ENCODE measurements at places on chromosomes 5 and 9. TPM values are rescaled to one million over a fixed set of nuclear protein-coding genes. Genes with fewer than 3 reads are reported as not detected.

DNA sequence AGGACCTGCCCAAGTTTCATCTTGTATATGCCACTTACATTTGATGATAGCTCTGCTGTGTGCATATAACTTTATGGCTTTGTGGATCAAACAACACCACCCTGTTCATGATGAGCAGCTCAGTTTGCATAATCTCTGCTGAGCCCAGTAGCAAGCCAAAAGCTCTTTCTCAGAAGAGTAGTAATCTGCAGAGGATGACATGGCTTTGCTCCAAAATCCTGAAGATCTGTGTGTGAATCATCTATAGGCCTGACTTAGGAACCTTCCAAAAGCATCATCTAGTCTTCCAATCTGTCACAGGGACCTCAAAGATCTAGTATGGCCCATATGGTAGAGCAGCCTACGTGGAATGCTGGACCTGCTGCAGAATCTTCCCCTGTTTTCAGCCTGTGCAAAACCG is 394.6 kb downstream of the PSAT1 start:
- no peak for DNase-seq

GRCh38 chr5:16617274-16617968 is 624 bp upstream of the RETREG1 start:
- peak; percentile 45 for DNase-seq

GRCh38 chr5:167582283-167582682 is 709.2 kb upstream of the WWC1 start:
- DNase-seq = no peak

- no peak for DNase-seq
These were observed 18.1 kb downstream of the OLFML2A start for GRCh38 chr9:124794902-124795491.

DNA sequence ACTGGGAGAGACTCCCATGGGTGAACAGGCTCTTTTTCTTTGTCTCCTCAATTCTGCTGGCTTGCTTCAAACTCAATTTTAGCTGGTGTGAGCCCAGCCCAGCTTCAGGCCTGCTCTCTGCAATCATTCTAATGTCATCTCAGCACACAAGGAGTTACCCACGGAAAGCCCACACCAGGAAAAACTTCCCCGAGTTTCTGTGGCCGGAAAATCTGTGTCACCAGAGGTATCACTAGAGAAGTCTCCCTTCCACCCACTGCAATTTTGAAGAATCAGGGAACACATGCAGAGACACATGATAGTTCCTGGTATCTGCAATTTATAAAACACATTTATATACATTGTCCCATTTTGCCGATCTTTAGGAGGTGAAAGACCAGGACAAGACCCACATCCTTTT is 13.5 kb upstream of the NDFIP1 start:
- DNase-seq = peak; percentile 46

DNA sequence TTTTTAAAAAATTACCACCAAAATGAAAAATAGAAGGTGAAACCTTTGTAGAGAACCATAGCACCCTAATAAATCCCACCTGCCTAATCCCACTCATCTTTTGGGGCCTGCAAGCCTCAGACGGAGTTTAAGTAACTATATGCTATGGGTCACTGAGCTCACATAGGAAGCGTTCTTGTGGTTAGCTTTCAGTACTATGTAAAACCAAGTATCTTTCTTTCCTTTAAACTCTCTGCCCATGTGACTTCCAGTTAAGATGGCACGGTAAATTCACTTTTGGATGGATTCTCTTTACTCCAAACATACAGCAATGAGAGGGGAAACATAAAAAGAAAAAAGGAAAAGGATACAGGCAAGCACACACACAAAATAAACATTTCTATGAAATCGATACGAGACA is 50.9 kb downstream of the FANCC start:
- no peak for DNase-seq

GRCh38 chr5:154520861-154521453 is 42.9 kb upstream of the HAND1 start:
- no peak for DNase-seq

DNA sequence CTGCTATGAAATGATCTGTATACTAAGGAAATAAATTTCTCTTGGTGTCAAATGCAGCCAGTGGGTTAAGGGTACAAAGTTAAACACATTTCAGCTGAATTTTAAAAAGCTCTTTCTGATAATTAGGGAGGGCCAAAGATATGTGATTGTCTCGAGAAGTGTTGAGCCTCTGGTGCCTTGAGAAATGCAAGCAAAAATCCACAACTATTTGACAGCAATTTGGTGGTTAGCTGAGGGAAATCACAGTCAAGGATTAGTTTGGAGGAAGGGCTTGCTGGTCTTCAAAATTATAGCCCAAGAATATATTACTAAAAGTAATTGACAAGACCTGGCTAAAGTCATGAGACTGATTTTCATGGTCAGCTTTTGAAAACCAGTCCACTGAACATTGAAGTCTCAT is 255.7 kb upstream of the PPP1R2B start:
- no peak for DNase-seq

DNA sequence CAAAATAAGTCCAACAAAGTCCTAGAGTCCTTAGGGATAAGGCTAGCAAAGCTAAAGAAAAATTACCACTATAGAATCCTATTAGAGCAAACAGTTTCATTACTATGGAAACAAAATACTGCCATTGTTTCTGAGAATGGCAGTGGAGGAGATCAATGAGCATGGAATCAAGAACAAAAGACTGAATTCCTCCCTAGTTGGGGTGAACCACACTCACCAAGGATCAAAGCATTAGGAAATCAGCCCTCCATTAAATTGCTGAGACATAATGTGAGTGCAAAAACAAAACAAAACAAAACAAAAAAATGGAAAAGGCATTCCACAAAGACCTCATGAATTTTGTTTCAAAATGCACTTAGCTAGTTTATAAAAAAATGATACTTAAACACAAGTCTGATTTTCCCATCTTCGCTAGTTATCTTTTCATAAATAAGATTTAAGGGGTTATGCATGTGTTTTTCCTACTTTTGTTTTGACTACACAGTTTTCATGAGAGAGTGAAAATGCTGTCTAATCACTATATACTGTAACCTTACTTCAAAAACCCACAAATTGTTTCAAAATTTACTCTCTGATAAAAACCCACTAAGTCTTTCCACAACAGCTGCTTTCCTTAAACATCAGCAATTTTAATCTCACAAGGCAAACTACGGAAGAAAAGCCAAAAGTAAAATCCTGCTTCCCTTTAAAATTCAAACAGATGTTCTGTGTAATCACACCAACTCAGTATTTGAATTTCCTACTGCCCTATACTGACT is 9.7 kb downstream of the SERINC5 start:
- DNase-seq = no peak

GRCh38 chr5:40121236-40121635 is 558.5 kb upstream of the PTGER4 start:
- no peak for DNase-seq

GRCh38 chr9:75000835-75001234 is 27.3 kb downstream of the CARNMT1 start:
- no peak for DNase-seq

DNA sequence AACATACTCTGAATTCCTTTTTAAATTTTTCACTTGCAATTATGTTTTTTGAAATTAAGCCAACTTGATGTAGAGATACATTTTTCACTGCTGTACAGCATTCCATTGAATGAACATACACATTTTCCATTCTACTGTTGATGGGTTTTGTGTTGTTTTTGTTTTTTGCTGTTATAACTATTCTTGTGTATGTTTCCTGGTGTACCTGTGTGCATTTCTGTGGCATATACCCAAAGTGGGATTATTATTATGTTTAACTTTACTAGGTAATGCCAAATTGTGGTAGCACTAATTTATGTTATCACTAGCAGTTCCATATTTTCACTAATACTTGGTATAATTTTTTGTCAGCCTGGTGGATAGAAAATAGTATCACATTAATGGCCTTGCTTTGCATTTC is 2.7 kb downstream of the RFESD start:
- no peak for DNase-seq

DNA sequence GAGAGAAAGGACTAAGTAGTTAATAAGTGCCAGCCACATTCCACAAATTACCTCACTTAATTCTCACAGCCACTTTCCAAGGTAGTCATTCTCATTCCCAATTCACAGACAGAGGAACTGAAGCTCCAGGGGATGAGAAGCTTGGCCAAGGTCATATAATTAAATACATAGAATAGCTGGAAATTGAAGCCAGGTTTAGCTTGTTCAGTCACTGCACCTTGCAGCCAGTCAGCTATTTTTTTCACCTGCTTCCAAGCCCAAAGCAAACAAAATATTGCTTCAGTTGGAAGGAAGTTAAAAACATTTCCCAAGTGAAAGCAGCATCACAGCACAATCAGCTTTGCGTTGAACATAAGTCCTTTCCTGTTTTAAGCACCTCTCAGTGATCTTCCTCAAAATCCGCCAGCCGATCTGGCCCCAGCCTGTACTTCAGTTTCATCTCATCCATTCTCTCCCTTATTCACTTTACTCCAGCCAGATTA is 4.8 kb downstream of the ALDH1A1 start:
- DNase-seq = no peak

DNA sequence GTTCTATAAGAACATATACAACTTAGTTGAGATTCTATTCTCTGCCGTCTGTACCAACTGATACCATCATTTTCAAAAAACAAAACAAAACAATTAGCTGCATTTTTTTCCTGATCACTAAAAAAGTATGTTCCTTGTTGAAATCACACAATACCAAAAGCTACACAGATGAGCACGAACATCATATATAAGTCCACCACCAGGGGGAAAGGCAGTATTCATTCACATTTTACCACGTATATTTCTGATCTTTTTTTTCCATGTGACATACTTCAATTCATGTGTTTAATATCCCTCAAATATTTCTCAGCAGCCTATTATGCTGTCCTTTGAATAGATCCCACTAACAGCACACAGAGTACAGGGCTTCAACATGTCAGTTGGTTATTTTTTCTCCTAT is 40.6 kb downstream of the IRX2 start:
- DNase-seq = no peak

DNA sequence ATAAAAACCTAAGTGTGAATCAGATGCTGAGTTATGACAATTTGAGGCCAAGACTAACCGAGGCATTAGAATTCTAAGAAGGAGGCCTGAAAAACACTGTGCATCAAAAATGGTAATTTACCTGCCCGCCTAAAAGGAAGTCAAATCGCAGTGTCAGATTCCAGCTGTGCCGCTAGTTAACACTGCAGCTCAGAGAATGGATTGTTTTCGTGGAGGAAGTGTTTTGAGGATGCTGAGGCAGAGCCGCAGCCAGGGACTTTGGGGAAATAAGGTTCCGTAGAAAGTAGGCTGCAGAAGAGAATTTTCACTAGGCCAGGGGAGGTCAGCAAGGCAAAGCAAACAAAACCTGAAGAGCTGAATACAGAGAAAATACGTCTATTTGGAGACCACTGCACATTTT is 226.4 kb upstream of the ISL1 start:
- DNase-seq = no peak

GRCh38 chr9:125608489-125609224 is 98.4 kb downstream of the MAPKAP1 start:
- DNase-seq = no peak

DNA sequence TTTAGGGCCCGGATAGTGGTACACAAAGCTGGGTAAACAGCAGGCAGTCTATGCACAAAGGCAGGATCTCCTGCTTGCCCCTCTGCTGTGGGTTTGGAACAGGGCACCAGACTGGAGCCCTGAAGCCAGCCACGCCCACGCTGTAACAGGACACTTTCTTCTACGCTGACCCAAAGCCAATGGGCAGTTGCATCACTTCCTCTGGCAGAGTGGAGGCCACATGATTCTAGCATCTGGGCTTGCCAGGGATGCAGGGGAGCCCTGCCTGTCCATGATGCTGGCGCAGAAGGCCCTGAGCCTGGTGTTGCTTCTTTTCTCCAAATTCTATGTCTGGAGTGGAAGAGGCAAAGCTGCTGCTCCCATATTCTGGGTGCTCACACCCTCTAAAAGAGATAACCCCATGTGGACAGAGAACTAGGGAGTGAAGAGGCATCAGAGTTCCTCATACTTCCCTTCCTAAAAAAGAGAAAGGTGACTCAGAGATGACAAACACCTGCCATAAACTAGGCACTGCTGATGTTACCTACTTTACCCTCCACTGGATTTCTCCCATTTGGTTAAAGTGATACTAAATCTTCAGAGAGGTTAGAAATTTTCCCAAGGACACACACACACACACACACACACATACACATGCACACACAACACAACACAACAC is 260.3 kb upstream of the KLF4 start:
- DNase-seq = peak; percentile 9

DNA sequence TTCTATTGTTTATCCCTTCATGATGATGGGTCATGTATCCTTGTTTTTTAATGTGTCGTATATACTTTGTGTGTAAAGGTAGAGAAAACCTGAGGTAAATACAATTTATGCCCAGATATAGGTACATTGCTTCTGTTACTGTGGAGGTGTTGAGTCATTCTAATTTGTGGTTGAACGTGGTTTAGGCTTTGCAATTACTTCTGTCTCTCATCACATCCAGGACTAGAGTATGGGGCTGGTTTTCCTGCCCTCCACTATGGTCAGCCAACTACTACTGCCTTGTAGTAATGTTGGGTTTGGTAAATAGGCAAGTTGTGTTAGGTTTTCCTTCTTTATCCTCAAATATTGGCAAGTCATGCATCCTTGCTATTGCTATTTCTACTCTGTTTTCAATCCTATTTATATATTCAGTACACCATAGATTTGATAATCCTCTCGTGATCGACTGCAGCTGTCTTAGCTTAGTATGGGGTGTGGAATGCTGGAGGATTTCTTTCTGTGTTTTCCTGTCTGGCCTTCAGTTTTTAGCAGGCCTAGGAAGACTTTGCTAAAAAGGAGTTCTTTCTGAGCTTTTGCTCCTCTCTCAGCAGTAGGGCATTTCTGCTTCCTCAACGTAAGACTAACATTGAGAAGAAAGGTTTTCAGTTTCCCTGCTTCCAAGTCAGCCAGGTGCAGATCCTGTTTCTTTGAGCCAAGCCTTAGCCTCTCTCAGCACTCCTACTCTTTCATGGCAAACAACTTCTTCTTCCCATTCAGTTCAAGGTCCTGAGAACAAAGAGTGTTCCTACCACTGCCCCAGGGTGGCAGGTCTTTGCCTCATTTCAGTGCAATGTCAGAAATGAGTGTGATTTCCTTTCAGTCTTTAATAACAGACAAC is 844.4 kb upstream of the CDH18 start:
- no peak for DNase-seq

Gene GCNT4
- 6.8 TPM for total RNA-seq

Gene KCTD16
- not detected for total RNA-seq

Gene PCDHA6
- not detected for total RNA-seq

Gene SEMA5A
- total RNA-seq = 0.25 TPM

Gene ADAMTS12
- not detected for total RNA-seq

Gene CAVIN4
- 0.19 TPM for total RNA-seq

Gene CD14
- total RNA-seq = 0.56 TPM

Gene RFESD
- total RNA-seq = 1.7 TPM

Gene ANXA2R
- 38.2 TPM for total RNA-seq

Gene TIMD4
- 2.2 TPM for total RNA-seq

Measured in CD8-positive, alpha-beta T cell (primary cell).